Fibroblast of the aortic adventitia (primary cell): ENCODE measurements at places on chromosomes 4 and X. TPM values are rescaled to one million over a fixed set of nuclear protein-coding genes. Genes with fewer than 3 reads are reported as not detected.

Gene UGT2B7
- total RNA-seq = not detected in 2 replicates

Gene NPY1R
- 0.09 and 1.1 TPM in 2 replicates for total RNA-seq

Gene TMPRSS11D
- 0.09 TPM in 1 of 2 replicates, not detected in the other for total RNA-seq

Gene ARHGEF38
- not detected in 2 replicates for total RNA-seq

Gene DCAF12L2
- not detected in 2 replicates for total RNA-seq

Gene SLIT2
- 46.4 and 65.1 TPM in 2 replicates for total RNA-seq

Gene DSPP
- not detected in 2 replicates for total RNA-seq

Gene IQSEC2
- total RNA-seq = 3.6 and 5.6 TPM in 2 replicates

Gene FGF2
- total RNA-seq = 16.3 and 79.5 TPM in 2 replicates

Gene CDKL2
- 1.3 and 7.5 TPM in 2 replicates for total RNA-seq

Gene CHST7
- 4.2 and 6.0 TPM in 2 replicates for total RNA-seq

Gene SPANXA2
- total RNA-seq = not detected in 2 replicates
